ENCODE measurements at places on chromosomes 4 and X.

DNA sequence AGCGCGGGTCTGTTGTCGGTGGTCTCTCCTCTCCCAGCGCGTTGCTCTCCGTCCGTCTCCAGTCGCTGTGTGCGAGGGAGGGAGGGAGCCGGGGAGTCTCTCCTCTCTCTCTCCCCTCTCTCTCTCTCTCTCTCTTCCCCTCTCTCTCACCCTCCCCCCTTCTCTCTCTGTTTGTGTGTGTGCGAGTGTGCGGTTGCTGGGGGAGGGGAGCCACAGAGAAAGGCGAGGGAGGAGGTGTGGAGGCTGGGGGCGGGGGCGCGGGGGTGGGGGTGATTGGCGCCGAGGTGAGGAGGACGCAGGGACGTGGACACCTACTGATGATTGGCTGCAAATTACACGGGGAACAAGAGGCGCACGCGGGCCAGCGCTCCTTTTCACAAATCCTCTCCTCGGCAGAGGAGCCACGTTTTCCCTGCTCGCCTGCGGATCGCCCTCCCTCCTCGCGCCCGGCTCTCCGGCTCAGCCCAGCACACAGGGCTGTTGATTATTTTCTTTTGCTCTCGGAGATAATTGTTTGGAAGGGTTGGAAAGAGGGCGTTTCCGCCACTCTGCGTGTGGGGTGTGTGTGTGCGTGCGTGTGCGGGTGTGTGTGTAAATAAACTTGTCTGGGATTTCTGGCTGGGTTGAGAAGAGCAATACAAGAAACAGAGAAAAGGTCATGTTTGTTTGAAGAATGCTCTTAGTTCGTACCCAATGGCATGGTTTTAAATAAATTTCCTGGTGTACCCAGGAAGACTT, at the start of gene CXXC4:
Gene CXXC4 (minus strand): TSS at position 73 of the 738 bp plus-strand sequence. CDS start 3,092 bp downstream, outside the sequence.
- no peak for DNase-seq

GRCh38 chr4:36990128-36990872, 254.2 kb upstream of the NWD2 start:
- DNase-seq, result no peak

DNA sequence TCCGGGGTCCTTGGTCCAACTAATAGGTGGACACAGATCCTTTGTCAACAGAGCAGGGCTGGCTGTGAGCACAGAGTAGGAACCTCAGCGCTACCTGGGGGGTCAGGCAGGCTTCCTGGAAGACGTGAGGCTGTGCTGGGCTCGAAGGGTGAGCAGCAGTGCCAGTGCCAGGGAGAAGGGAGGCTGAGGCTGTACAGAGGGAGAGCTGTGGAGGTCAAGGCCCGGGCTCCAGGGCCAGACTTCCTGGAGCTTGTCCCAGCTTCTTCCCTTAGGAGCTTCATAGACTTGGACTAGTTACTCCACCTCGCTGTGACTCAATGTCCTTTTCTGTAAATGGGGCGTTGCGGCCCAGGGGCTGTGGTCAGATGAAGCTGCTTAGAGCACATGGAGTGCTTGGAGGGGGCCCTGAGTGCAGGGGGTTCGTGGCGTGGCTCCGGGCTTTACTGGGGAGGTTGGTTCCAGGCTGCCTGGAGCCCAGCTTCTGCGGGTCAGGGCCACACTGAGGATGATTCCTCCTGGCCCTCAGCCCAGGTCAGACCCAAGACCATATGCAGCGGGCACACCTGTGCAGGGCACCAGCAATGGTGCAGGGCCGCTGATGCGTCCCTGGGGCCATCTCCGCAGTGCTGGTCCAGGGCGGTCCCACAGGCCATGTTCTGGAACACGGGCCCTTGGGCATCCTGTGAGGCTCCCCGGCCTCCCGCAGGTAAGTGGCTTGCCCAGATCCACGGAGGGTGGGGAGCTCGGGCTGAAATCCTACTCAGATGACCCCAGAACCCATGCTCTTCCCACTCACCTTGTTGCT, 98.1 kb downstream of the DCTD start:
- no peak for DNase-seq

GRCh38 chr4:153072661-153073060, 131.6 kb upstream of the TRIM2 start:
- no peak for DNase-seq

DNA sequence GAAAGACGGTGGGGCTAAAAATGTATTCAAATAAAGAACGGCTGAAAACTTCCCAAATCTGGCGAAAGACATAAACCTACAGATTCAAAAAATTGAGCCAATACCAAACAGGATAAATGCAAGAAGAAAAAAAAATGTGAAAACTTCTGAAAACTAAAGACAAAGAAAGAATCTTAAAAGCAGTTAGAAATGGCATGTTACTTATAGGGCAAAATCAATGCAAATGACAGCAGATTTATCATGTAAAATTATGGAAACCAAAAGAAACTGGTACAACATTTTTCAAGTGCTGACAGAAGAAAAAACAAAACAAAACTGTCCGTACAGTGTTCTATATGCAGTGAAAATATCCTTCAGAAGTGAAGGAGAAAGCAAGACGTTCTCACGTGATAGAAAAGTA, 239.0 kb downstream of the PDGFC start:
- DNase-seq, result no peak

GRCh38 chrX:44225667-44226066, 117.8 kb downstream of the EFHC2 start:
- DNase-seq, result no peak

DNA sequence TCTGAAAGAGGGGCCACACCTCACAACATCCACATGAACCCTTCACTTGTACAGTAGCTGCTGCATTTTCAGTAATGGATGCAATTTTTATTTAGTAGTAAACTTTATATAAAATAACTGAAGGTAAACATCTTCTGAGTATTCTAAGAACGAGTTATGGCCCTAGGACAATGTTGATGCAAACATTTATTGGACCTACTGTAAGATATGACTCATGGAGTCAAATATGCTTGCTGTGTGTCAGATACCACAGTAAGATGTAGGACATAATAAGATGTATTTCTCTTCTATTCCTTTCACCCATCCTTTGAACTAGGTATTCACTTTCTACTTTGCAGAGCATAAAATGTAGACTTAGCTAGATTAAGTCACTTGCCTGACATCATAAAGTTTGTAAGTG, 87.6 kb downstream of the TEX13C start:
- no peak for DNase-seq
